ENCODE measurements at places on chromosomes 2 and 18.

GRCh38 chr2:152441961-152442360, 107.0 kb downstream of the FMNL2 start:
- DNase-seq: no peak

DNA sequence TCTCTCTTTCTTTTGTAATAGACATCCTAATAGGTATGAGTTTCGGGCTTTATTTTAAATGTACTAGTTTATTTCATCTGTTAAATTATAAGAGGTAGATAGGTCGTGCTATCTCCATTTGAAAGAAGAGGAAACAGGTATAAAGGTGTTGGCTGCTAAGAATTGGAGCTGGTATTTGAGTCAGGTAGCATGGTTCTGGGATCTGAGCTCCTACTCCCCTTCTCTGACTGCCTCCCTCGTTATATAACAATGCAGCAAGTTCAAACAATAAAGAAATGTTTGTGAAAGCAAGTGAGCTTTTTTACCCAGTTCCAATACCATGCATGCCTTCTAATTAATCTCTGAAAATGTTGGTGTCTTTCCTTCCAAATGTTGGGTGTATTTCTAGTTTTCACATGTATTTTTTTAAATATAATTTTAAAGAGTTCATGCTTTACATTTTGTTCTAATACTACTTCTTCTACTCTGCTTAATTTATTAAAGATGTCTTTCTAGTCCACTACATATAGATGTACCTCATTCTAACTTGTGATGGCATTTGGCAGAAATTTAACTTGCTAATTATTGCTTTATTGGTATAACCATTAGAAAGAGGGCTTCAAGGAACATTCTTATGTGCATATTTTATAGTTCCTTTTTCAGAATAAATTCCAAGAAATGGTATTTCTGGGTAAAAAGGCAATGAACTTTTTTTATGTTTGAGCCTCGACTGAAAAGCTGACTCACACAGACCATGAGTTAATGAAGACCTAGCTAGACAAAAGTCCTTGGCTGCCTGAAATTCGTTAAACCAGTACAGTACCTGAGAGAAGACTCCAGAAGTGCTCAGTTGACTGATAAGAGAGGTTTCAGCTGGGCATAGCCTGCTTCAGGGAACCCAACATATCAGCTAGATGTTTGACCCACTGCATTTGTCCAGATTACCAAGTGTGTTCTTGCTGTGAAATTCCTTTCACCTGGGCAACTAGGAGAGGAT, 133.5 kb downstream of the CERS6 start:
- no peak for DNase-seq

GRCh38 chr2:177753682-177754491, 318.7 kb downstream of the PDE11A start:
- DNase-seq: peak; percentile 45

GRCh38 chr2:175930504-175930903, 71.6 kb downstream of the LNPK start:
- no peak for DNase-seq

DNA sequence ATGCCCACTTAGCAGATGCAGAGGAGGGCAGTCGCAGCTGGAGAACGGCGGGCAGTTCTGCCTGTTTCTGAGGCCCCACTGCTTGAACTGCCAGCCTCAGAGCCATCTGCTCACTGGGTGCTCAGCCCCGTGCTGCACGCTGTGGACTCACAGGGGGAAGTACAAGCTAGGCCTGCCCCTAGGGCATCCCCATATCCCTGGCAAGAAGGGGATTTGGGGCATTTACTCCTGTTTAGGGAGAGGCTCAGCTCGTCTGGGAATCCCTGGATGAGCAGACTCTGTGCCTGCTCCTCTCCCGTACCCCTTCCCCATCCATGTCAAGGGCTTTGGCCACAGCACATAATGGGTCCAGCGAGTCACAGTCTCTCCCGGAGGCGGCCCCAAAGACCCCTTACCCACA, 169.8 kb upstream of the PKDCC start:
- DNase-seq: no peak

DNA sequence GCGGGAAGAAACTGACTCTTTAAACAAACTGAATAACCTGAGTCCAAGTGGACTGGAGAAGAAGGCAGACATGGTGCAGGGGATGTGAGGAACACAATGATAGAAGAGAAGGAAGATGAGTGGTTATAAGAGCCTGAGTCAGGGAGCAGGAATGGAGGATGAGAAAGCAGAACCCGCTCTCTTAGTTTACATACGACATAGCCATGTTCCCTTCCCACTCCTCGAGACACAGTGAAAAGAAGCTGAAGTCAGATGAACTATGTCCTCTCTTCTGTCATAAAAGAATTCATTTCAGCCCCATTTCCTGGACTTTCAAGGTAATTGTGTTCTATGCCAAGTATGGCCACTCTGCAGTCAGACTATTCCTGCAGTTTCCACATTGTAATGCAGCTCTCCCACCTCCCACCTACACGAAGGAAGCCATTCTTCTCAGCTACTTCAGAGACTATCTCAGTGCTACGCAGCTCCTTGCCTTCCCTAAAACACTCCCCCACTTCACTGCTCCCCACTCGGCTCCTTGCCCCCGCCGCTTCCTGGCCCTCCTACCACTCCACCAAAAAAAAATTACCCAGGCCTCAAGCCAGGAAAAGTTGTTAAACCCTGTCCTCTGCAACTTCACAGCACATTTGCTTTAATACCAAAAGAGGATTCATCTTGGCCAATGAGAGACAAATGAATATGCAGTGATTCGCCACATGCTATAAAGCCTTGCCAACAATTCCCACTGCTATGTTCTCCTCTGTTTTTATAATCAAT, 323.4 kb upstream of the EPHA4 start:
- no peak for DNase-seq

GRCh38 chr2:224976629-224977525, 65.4 kb downstream of the DOCK10 start:
- no peak for DNase-seq

GRCh38 chr18:21117409-21118131, 6.0 kb upstream of the ROCK1 start:
- no peak for DNase-seq

- no peak for DNase-seq
These were observed 695 bp upstream of the BIRC6 start for GRCh38 chr2:32355976-32356680.

DNA sequence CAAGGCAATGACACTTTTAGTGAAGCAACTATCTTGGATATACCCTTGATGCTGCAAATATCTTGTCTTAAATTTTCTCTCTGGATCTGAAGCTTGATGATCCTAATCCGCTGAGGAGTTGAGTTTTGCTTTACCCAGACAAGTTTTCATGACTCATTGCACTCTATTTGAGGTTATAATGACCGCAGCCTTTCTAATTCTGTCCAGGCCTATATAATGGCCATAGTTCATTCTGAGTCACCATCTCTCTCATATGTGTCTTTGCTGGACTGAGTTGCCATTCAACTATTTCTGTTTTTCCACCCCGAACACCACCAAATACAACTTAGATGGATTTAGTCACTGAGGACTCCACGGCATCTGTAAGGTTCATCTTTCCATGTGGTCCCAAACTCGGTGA, 802.1 kb upstream of the FAM98A start:
- no peak for DNase-seq

GRCh38 chr2:199535445-199536177, 77.9 kb upstream of the SATB2 start:
- DNase-seq: no peak

- no peak for DNase-seq
These were observed 88.3 kb downstream of the ETAA1 start for GRCh38 chr2:67485431-67485830.

GRCh38 chr2:215749092-215749957, 264.0 kb downstream of the MREG start:
- no peak for DNase-seq

- DNase-seq: no peak
These were observed 168.1 kb downstream of the SETBP1 start for GRCh38 chr18:44848644-44849335.

Measured in Jurkat, Clone E6-1 (cell line).